ENCODE measurements at places on chromosomes 5 and 9.

DNA sequence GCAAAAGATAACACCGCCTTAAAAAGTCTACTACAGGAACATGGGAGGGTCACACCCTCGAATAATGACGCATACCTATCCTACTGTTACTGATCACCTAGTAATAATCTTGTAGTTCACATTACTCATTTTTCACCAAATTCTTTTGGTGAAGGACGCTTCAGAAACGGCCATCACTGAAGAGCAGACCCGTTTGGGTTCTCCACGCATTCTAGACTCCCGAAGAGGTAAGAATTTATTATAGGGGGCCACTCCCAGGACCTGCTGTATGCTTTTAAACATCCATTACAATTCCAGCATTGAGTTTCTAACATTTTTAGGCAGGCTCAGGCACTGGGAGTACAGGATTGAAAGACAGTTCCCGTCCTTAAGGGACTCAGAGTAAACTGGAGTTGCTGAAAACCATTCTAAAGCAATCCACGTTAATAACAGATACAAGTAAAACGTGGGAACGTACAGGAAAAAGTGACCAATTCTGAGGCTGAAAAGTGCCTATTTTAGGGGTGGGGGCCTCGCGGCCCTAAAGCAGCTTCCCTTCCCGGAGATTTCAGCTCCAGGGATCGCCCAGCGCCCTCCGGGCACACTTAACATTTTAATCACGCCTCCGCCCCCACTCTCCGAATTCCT, at the start of gene FER:
TSS of gene FER (plus strand) at position 124 of the 627 bp plus-strand sequence. CDS start 50,286 bp downstream, outside the sequence.
- DNase-seq: no peak

GRCh38 chr9:137023157-137023556, 4.9 kb downstream of the ABCA2 start:
- no peak for DNase-seq

- DNase-seq: no peak
Observed at GRCh38 chr9:130532426-130533080, 46.8 kb upstream of the FUBP3 start.

DNA sequence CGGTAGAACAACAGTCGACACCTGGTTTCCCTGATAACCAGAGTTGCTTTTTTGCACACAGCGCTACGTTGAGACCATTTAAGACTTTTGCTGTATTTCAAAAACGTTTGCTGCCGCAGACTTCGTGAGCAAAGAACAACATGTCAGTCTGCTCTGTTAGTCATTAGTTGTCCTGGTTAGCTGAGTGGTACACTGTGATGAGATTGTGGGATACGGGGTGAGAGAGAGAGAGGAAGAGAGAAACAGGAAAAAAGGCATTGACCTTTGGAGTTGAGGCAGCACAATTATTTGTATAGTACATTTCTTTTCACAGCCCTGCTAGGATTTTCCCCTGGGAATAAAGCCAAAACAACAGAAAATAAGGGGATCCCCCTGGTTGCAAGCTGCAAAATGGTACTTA, 306.1 kb upstream of the WWC1 start:
- no peak for DNase-seq

DNA sequence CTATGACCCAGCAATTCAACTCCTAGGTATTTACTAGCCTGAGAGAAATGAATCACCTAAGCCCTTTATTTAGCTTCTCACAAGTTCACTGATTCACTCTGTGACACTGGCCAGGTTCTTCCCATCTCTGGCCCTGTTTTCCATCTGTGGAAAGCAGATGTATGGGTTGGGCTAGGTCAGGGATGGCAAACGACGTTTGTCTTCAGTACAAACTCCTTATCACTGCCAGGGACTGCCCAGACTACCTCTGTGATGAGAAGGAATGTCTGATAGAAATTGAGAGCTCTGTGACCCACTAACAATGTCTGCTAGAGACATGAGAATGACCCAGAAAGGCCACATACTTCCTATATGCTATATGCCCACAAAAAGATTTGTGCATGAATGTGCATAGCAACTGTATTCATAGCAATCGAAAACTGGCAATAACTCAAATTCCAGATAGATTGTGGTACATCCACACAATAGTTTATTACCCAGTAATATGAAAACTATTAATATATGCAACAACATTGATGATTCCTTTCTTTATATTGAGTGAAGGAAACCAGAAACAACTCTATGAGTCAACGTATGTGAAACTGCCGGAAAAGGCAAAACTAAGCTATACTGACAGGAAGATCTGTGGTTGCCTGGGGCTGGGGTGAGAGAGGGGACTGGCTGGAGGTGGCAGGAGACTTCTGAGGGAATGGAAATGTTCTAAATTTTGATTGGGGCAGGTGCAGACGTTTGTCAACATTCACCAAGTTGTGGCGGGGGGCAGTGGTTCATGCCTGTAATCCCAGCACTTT, 32.0 kb upstream of the ADAM19 start:
- DNase-seq: no peak
